ENCODE measurements at places on chromosomes 1 and 21.

DNA sequence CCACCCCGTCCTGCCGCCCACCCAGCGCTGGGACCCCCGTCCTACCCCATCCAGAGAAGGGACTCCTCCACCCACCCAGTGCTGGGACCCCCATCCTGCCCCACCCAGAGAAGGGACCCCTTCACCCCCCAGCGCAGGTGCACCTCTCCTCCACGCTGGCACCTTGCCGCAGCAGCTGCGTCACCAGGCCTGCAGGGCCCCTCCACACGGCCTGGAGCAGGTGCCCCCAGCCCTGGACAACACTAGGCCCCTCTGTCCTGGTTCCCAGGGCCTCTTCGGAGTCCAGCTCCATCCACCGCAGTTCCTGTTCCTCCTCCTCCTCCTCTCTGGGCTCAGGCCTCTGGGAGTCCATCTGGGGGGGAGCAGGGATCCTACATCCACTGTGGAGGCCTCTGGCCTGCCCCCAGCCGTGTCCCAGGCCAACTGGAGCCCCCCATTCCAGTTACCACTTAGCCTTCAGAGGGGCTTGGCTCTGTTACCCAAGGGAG is 378 bp downstream of the ANKRD65 start:
- DNase-seq = no peak

- DNase-seq = no peak
Measured at GRCh38 chr1:233738850-233739249, 124.9 kb downstream of the KCNK1 start.

DNA sequence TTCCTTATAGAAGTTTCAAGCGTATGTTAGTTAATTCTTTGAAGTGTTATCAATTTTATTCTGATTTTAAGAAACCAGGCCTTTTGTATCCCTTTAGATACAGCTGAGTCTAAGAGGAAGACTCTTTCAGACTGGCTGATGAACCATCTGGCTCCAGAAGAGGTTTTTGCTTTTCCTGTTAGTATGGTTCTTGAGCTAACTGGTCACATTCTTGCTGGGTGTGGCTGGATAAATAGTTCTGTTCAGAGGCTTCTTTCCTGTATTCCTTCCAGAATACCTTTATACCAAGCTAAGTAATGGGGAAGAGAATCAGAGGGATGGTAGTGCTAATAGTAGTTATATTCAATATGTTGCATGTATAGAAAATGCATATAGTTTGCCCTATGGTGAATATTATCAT is 12.4 kb downstream of the HS2ST1 start:
- DNase-seq = no peak

GRCh38 chr1:222046684-222047263 is 304.9 kb upstream of the DUSP10 start:
- DNase-seq = no peak

GRCh38 chr1:38133304-38133703 is 86.7 kb upstream of the POU3F1 start:
- DNase-seq = no peak

DNA sequence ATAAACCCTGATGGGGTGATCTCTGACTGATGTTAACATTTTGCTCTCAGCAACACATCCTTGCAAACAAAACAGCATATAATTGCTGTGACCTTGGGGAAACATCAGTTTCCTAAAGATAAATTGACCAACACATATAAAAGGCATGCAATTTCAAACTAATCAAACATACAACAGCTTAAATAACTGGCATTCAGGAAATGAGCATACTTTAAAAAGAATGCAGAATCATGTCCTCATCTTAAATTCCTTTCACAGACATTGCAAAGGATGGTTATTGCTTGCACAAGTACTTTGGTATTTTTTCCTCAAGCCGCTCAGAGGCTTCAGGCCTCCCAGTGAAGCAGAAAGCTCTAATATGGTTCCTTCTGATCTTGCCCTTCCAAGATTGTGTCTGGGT is 53.4 kb upstream of the RGS18 start:
- DNase-seq = no peak

GRCh38 chr1:45275054-45275453 is 51.6 kb upstream of the HPDL start:
- no peak for DNase-seq

- DNase-seq = peak; percentile 55
Measured at GRCh38 chr1:31617916-31618746, 642 bp downstream of the HCRTR1 start.

DNA sequence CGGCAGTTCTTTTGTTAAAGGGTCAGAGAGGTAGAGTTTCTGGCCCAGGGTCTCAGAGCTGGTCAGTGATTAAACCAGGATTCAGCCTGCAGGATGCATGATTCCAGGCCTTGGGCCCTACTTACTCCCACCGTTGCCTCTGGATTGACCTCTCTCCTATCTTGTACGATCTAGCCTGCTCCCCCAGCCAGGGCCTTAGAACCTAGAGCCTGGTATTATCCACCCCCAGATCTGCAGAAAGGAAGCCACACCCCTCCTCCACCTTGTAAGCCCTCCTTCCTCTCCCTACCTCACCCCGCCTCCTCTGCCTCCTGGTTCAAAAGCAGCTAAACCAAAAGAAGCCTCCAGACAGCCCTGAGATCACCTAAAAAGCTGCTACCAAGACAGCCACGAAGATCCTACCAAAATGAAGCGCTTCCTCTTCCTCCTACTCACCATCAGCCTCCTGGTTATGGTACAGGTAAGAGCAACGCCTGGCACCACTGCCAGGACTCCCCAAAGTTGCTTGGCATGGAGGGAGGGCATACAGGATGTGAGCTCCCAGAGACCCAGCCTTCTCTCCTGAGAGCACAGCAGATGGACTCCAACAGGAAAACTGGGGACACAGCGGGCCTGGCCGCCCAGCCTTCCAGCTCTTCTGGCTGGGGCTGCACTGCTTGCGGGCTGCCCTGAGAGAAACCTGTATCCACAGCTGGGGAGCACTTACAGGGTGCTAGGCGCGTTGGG is at the start of gene CD52:
Gene CD52 (plus strand): TSS at position 347 of the 726 bp plus-strand sequence. CDS start 60 bp downstream, at position 407.
- no peak for DNase-seq

- peak; percentile 40 for DNase-seq
Measured at GRCh38 chr1:165871311-165872067, 44.1 kb downstream of the UCK2 start.

DNA sequence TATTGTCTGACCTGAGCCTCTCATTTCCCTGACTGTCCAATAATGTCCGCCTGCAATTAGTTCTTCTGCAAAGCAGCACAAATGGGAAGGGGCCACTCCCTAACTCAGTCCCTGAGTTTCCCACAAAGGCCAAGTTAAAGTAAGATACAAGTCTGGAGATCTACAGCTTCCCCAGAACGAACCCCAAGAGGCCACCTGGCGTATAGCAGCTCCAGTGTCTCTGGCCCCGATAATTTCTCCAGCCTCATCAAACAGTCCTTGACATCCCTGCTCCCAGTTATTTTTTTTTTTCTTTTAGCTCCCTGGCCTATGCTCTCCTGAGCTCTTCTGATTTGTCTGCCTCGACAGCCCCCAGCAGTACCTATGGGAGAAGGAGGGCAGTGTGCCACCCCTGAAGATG is 8.1 kb upstream of the ACKR1 start:
- no peak for DNase-seq

- no peak for DNase-seq
Measured at GRCh38 chr21:24183077-24183476, 1424.2 kb downstream of the MRPL39 start.

DNA sequence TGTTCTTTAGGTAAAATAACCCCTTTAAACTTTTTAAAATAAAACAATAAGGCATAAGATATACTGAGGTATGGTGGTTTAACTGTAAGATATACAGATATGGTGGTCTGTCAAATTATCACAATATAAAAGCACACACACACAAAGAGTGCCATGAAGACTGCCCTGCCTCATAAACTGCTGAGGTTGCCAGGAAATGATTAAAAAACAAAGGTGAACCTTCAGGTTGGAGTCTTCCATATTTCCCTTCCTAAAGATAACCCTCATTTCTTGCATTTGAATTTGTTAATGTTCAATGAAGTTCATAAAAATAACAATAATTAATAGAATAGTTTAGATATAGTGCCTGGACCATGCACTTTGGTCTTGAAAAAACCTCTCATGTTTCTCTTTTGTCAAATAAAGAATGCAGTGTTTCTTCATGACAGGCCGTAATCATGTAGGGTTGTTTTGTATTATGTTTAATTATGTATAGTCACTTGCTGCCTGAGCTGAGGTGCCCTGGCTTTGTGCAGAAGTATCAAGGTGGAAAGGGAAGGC is 123.6 kb upstream of the B3GALT2 start:
- DNase-seq = no peak

DNA sequence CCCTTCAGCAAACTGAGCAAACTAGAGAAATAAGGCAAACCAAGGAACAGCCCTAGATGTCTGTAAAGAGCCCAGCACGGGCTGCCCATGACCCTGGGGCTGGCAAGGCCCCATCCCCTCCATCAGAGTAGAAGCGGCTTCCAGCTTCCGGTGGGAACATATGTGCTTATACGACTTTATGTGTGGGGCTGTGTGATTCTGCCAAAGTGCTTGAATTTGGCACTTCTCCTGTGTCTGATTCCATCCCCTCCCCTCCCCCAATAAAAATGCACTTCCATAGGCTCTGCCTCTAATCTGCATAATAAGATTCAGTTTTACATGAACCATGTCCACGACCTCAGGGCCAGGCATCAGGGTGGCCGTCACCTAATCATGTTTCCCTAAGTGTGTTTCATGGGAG is 236.6 kb downstream of the DSCAM start:
- DNase-seq = no peak

DNA sequence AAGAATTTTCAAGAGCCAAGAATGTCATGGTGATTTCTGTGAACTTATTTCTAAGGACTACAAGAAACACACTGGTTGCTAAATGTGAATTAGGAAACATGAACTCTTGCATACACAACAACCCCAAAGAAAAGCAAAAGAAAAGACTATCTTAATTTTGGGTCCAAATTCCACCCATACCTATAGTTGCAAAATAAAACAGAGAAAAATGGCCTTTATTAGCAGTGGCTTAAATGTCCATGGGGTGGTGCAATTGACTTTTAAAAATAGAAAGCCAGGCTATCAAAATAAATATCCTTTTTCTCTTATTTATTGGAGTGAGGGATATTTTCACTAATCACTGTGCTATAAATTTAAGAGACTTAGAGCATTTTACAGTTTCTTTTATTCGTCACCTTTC is 80.9 kb upstream of the DPYD start:
- DNase-seq = no peak

DNA sequence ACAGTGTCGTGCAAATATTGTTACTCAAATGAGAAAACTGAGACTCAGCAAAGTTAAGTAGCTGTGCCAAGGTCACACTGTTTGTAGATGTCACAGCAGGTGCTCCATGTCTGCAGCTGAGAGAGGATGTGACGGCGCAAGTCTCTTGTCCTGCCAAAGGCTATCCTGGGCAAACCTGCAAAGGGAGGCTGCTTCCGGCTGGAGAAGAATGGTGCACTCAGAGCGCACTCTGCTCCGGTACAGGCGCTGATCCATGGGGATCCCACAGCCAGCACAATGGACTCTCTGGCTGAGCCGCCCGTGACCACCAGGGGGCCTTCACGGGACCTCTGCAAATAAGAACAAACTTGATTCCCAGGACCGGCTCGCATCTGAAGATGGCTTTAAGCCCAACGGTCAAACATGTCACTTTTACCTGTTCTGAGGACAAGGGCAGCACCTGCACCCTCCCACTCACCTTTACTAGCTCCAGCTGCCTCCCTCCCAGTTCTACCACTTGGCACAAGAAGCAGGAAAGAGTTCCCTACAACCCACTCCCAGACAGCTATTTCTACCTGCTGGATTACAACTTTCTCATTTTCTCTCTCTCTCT is 21.9 kb downstream of the RD3 start:
- peak; percentile 88 for DNase-seq

DNA sequence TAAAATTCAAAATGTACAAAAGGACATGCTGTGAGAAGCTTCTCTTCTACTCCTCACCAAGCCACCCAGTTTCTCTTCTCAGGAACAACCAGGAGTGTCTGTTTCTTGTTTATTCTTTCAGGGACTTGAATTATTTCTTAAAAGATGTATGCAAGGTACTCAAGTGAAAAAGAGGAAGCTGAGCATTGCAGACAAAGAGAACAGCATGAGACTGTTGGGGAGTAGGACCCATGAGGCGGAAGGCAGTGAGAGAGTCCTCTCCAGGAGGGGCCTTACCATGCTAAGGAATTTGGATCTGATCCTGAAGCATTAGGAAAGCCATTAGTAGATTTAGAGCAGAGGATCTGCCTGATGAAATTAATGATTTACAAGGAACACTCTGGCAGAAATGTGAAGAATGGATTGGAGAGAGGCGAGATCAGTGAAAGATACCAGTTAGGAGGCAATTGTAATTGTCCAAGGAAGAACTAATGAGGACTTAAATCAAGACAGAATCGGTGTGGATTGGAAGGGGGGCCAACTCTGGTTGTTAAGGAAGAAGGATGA is 14.7 kb upstream of the SSX2IP start:
- DNase-seq = no peak

GRCh38 chr21:14273736-14274538 is 58.0 kb downstream of the RBM11 start:
- no peak for DNase-seq

DNA sequence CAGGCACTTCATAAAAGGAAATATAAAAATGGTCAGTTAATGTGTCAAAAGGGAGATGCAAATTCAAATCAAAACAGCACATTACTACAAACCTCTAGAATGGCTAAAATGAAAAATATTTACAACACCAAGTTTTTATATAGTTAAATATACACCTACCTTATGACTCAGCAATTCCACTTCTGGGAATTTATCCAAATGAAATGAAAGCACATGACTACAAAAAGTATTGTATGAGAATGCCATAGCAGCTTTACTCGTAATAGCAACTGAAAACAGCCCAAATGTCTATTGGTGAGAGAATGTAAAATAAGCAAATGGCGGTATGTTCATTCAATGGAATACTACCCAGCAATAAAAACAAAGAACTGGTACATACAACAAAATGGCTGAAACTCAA is 175.8 kb upstream of the SPAG17 start:
- DNase-seq = no peak

- DNase-seq = no peak
Measured at GRCh38 chr1:185158800-185159199, 1.8 kb downstream of the SWT1 start.

DNA sequence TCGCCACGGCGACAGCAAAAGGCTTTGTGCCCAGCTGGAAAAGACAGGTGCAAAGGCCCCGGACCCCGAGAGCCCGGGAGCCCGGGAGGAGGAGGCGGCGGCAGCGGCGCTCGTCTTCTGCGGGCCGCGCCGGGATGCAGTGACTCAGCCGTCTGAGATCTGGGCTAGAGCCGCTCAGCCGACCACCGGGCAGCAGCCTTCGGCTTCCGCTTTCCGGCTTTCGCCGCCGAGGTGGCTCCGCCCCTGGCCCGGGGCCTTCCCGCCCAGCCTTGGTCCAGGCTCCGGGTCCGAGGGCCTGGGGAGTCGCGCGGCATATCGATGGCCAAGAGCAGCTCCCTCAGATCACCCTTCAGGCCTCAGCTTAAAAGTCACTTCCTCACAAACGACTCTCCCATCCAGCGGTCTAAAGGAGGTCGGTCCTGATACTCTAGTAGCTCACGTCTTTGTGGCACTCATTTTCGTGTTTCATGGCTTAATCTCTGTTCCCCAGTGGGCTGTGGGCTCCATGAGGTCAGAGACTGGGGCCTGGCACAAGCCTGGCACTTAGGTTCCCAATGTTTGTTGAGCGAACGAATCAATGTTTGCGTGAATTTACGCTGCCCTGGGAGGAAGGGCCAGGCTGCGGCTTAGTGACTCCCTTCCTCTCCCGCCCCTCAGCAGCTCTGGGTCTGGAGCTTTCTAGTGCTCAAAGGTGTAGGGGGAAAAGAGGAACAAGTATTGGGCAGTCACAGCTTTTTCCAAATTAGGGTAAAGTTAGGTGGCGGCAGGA is at the start of gene PHTF1:
Gene PHTF1 (minus strand): TSS at position 154 of the 769 bp plus-strand sequence. CDS start 783 bp downstream, outside the sequence.
- DNase-seq = peak; percentile 73

All from NCI-H774 (cell line).